ENCODE measurements at places on chromosomes 4 and X. TPM values are rescaled to one million over a fixed set of nuclear protein-coding genes. Genes with fewer than 3 reads are reported as not detected.

- no peak for DNase-seq
Observed at GRCh38 chrX:140360924-140361323, 143.9 kb downstream of the SOX3 start.

DNA sequence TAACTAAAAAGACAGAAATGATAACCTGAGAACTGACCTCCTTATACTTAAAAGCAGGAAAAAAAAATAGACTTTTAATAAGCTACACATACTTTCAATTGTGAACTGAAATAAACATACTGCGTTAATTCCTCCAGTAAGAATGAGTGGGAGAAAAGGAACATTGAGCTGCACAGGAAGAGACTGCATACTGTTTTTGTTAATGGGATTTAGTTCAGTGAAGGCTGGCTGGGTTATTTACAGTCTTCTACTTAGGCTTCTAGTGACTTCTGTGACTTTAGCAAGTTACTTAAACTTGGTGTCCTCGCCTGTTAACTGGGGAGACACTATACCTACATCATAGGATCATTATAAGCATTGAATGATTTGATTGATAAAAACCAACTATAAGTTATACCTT is 213.3 kb downstream of the EPHA5 start:
- no peak for DNase-seq

DNA sequence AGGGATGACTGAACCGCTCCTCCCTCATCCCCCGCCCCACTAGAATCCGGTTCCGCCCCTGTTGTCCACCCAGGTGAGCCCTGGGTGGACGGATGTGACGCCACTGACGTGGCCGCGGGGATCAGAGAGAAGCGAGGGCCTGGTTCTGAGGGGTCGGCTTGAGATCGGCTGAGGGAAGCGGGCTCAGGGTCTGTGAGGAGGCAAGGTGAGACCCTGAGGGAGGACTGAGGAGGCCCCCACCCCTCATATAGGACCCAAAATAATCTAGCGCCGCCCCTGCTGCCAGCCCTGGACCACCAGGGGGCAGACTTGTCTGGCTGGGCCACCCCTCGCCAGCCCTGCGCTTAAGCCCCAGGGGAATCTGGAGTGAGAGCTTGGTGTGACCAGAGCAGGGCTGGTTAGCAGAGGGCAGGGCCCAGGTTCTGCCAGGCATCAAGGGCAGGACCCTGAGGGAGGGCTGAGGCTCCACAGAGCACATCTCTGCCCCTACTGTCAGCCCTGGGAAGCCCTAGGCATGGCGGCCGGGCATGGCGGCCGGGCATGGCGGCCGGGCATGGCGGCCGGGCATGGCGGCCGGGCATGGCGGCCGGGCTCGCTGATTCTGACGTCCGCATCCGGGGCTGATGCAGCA is at the start of gene MAGEA8:
Gene MAGEA8, plus strand, starts transcription at position 103 of the 631 bp plus-strand sequence. CDS start 3,090 bp downstream, outside the sequence.
- DNase-seq = peak; percentile 2

DNA sequence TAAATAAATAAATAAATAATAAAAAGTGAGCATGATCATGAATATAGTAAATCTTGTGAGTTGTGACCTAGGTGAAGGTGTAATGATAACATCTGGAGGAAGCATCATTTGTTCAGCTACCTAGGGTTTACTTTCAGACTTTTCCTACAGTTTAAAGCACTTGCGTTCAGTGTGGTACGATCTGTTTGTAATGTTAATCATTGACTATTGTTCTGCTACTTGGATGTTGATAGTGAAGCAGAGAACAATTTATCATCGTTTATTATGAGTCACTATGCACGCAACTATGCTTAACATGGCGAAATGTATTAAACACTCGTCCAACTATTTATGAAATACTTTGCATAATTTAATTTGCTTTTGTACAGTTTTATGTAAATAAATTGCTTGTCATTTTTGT is 426.2 kb downstream of the PCDH7 start:
- DNase-seq = no peak

DNA sequence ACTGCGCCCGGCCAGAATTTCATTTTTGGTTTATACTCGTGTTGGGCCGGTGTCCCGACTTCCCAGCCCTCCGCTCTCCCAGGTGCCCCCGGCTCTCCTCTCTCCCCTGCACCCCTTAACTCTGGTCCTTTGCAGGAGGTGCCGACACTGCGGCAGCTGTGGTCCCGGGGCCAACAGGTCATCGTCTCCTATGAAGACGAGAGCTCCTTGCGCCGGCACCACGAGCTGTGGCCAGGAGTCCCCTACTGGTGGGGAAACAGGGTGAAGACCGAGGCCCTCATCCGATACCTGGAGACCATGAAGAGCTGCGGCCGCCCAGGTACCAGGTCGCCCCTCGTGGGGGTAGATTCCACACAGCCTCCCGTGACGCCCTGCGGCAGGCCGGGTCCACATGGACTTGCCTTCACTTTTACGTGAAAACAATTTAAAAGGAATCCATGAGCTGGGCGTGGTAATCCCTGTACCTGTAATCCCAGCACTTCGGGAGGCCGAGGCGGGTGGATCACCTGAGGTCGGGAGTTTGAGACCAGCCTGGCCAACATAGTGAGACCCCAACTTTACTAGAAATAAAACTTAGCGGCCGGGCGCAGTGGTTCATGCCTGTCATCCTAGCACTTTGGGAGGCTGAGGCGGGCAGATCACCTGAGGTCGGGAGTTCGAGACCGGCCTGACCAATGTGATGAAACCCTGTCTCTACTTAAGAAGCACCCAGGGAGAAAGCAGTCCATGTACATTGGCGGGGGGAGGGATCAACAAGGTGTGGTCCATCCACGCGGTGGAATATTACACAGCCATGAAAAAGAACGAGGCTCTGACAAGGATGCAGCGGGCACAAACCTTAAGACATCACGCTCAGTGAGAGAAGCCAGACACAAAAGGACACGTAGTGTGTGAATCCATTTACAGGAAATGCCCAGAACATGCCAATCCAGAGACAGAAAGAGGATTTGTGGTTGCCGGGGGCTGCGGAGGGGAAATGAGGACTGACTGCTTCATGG is 12.0 kb downstream of the PLCXD1 start:
- DNase-seq = no peak

GRCh38 chr4:138696771-138697170 is 318.8 kb upstream of the NOCT start:
- DNase-seq = no peak

DNA sequence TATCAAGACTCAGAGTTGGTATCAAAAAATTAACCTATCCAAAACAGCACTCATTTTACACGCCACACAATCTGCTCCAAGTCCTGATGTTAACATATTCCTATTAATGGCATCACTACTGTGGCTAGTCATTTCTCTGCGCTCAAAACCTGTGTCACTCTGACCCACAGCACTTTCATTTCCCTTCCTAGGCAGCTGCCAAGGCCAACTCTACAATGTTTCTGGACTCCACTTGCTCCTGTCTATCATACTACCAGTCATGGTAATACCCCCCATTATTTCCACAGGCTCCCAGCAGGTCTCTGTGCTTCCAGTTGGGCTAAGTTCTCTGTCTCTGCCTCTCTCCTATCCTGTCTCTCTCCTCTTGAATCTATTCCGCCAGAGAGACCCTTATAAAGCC is 323.6 kb downstream of the NR3C2 start:
- no peak for DNase-seq

GRCh38 chr4:20237894-20238537 is 13.7 kb upstream of the SLIT2 start:
- DNase-seq = no peak

Gene PPP1R2C
- not detected for total RNA-seq

Gene CDX4
- not detected for total RNA-seq
